Iris pigment epithelial cell (primary cell): ENCODE measurements at places on chromosomes 3 and 15.

DNA sequence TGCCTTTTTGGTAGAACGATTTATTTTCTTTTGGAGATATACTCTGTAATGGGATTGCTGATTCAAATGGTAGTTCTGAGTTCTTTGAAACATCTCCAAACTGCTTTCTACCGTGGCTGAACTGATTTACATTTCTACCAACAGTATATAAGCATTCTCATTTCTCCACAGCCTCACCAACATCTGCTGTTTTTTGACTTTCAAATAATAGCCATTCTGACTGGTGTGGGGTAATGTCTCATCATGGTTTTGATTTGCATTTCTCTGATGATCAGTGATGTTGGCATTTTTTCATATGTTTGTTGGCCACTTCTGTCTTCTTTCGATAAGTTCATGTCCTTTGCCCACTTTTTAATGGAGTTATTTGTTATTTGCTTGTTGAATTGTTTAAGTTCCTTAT is 154.0 kb downstream of the ABHD5 start:
- DNase-seq: no peak

DNA sequence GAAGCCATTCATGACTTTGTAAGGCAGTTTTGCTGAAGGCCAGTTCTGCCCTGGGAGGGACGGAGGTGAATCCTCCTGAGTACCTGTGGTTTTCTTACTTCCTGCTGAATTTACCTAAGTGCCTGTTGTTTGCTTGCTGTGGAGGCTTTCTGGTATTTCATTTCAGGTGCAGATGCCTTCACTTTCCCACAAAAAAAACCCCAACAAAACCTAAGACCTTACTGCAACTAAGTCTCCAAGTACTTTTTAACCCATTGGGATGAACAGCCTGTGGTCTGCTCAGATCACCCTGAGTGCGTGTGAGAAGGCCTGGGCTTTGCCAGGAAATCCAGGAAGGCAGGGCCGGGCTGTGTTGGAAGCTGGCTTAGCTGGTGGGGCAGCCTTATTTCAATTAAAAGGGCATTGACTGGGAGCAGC is 65.3 kb downstream of the IGF1R start:
- DNase-seq: no peak

DNA sequence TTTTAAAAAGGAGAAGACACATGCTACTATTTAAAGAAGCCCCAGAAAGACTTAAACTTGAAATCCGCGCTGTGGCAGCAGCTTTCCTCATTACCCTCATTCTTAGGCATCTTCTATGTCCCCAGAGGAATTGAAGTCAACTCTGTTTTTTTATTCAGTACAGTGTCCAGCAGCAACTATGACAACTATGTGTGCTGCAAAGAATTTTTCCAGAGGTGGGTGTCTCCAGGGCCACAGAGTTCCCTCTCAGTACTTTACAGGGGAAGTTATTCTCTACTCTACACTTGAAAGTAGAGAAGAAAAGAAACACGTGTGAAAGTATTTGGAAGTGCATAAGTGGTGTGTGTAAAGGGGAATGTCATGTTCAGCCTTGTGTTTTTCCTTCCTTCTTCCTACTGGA is 32.0 kb downstream of the GATM start:
- DNase-seq: no peak

DNA sequence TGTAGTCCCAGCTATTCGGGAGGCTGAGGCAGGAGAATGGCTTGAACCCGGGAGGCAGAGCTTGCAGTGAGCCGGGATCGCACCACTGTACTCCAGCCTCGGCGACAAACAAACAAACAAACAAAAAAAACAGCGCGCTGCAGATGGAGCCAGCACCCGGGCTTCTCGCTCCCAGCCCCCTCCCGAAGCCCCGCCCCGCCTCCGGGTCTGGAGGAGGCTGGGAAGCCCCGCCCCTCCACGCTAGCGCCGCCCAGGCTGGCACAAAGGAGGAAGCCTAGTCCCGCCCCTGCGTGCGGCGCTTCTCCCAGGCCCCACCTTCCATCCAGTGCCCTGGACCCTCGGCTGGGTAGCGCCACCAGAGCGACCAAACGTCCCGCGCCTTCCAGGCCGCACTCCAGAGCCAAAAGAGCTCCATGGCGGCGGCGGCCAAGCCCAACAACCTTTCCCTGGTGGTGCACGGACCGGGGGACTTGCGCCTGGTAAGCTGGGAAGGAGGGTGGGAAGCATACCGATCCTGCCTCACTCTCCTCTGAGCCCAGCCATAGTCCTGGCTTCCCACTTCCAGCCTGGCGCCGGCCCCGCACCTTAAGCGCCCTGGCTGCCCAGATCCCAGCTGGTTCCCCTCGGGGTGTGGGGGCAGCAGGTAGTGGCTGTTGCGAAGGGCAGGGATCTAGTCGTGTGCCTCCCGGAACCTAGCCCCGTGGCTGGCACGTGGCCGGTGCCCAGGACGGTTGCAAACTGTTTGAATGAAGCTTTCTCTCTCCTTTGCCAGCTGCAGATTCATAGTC is at the start of gene SORD:
SORD (plus strand) TSS at position 325 of the 788 bp plus-strand sequence; CDS start at position 414, 89 bp downstream.
- DNase-seq: peak; percentile 76

- DNase-seq: peak; percentile 82
These were observed 3.0 kb upstream of the SHC4 start for GRCh38 chr15:48966595-48967301.

GRCh38 chr3:10334459-10334858 is 13.5 kb upstream of the SEC13 start:
- DNase-seq: no peak

DNA sequence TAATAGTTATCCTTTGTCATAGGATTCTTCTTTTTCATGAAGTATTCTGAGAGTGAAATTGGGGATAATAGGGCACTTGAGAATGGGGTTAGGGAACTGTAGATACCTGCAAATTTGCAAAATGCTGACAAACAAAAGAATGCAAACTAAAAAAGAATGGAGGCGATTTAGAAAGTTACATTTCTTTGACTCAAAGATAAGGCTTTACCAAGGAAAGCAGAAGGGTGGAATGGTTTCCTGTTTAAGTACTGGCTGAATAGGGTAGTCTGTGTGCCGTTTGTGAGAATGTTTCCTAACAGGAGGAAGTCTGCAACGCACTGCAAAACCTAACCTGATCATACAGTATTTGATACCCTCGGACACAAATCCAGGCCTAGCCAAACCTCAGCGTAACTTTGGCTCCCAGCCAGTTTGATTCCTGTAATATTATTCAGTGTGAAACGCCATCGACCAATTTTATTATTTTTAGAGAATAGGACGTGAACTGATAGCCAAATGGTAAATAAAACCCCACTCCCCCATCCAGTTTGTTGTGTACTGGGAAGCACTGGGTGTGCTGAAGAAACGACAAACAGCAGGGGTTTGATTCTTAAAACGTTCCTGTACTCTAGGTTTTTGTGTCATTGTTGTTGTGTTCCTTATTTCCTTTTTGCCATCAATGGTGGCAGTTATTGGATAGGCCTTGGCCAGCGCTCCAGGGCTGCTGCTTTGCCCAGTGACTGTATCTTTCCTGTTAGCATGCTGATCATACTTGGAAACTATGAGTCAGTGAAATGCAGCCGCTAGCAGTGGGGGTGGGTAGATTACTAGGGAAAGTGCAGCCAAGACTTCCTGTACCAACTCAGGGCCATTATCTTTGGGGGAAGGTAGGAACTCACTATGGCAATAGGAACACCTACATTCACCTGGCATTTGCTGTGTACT is 148.0 kb upstream of the TBL1XR1 start:
- peak; percentile 98 for DNase-seq

- DNase-seq: no peak
These were observed 43.4 kb downstream of the NPTN start for GRCh38 chr15:73589766-73590165.

GRCh38 chr15:46137443-46137842 is 502.6 kb downstream of the SQOR start:
- no peak for DNase-seq

DNA sequence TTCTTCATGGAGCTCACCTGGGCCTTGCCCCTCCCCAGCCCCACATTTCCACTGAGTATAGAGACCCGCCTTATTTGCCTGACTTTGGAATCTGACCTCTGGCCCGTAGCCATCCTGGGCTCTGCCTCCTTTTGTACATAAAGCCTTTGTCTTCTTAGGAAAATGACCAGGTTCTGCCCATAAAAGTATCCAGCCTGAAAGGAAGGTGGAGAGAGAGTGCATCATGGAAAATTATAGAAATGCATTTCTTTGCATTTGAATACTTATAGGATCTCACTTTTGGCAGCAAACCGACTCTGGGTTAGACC is 3.6 kb upstream of the SH2D7 start:
- no peak for DNase-seq

- peak; percentile 31 for DNase-seq
These were observed 68.3 kb upstream of the TBC1D5 start for GRCh38 chr3:17810759-17811158.

DNA sequence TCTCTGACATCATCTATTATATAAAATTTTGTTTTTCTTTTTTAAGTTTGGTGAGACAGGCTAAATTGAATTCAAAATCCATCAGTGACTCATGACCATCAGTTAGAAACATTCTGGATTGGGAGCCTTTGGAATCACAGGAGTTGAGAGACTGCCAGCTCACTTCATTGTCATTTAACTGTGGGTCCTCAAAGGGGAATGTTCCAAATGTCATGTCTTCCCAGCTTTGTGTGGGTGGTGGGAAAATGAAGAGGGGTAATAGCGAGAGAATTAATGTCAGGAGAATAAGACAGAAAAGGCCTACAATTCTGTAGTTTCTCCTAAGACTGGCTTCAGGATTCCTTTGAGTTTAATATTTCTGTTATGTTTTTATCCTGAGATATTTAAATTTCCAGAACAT is 1051.9 kb downstream of the FHIT start:
- DNase-seq: no peak

DNA sequence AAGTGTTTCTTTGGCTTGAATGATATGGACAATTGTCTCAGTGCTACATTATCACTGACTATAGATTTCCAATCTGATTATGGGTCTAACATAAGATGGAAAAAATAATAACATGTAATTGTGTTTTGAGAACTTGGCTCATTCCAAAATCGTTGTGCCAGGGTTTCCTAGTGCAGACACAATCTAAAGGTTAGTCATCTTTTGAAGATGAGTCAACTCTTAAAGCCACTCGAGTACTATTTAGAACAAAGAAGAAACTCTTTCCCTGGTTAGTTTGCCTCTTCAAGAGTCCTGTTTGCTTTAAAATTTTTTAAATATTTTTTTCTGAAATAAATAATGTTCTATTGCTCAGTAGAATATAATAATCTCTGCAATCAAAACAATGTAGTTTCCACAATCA is 301.0 kb downstream of the CADM2 start:
- DNase-seq: peak; percentile 0

GRCh38 chr3:49641921-49642707 is 32.0 kb upstream of the APEH start:
- DNase-seq: no peak

- peak; percentile 74 for DNase-seq
These were observed 1.7 kb downstream of the CLDN11 start for GRCh38 chr3:170420307-170420821.

DNA sequence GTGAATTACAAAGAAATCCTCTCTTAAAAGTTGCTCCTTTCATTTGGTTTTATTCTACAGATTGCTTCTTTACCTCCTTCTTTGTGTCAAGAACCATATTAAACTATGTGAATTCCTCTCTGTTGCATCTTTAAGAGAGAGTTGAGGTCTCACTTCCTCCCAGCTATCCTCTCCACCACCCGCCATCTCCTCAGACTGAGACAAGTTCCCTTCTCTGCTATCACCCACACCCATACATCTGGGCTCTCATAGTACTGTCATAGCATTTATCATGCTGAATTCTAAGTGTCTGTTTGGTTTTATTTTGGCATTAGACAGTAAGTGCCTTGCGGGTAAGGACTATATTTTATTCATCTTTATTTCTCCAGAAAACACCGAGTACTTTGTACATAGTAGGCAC is 54.2 kb downstream of the B3GALNT1 start:
- DNase-seq: no peak

- no peak for DNase-seq
These were observed 21.3 kb downstream of the TRANK1 start for GRCh38 chr3:36923523-36923943.

- DNase-seq: no peak
These were observed 957.3 kb downstream of the IGSF11 start for GRCh38 chr3:118077332-118077731.

GRCh38 chr3:42749753-42750231 is 23.3 kb downstream of the CCDC13 start:
- peak; percentile 28 for DNase-seq

GRCh38 chr15:38323895-38324294 is 71.3 kb downstream of the SPRED1 start:
- no peak for DNase-seq

- no peak for DNase-seq
These were observed 195.1 kb downstream of the UBE3A start for GRCh38 chr15:25243800-25244097.

DNA sequence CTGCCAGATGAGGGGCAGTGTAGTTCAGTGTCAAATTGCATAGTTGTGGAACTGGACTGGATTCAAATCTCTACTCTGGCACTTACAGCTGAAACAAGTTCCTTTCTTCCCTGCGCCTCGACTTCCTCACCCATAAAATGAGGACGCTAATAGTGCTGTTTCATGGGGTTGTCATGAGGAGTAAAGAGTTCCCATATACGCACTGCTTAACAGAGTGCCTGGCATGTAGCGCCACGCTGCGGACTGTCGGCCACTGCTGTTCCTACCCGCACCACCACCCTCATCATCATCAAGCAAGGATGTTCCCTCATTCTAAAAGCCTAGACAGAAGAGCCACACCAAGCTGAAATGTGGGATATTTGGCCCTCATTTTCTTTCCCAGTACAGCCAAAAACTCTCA is 91.9 kb downstream of the CHDH start:
- no peak for DNase-seq

DNA sequence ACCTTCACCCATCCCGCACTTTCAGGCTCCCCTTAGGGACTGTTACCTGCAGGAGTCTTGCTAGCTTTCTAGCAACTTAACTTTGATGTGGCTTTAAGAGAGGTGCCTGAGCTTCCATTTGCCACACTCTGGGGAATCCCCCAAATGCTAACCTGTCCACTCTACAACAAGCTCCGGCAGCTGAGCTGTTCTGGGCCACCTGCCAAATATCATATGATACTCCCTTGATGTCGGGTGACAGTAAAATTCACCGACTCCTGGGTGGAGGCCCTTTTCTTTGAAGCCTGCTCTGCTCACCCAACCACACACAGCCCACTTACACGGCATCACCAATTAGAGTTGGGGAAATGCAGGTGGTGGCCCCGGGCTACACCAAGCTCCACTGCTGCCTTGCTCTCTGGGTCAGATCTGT is 38.0 kb upstream of the XCR1 start:
- peak; percentile 36 for DNase-seq

- DNase-seq: peak; percentile 88
These were observed 195.6 kb downstream of the TCF12 start for GRCh38 chr15:57114070-57114469.

- DNase-seq: peak; percentile 65
These were observed 394.5 kb upstream of the RARB start for GRCh38 chr3:25033407-25034029.

DNA sequence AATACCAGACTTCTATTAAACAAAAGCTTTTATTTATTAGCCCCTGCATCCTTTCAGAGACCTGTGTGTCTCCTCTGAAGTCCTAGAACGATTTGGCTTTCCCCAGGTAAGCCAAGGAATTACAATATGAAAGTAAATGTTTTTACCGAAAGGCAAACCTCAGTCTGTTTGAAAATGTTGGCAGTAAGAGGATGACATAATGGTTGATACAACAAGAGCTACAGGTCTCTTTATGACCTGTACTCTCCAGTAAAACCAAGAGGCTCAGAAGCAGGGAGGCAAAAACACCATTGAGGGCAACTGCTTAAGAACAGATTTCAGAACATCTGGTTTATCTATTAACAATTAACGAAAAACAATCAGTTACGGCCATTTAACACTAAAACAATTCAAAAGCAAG is 107.8 kb downstream of the ADAM10 start:
- DNase-seq: no peak
